Activated naive CD4-positive, alpha-beta T cell treated with Interleukin-2 at 50 U/mL for 16 hours (primary cell): ENCODE measurements at places on chromosomes 16 and 17.

GRCh38 chr17:35747540-35748017 is 5.5 kb downstream of the GAS2L2 start:
- peak; percentile 80 for DNase-seq

DNA sequence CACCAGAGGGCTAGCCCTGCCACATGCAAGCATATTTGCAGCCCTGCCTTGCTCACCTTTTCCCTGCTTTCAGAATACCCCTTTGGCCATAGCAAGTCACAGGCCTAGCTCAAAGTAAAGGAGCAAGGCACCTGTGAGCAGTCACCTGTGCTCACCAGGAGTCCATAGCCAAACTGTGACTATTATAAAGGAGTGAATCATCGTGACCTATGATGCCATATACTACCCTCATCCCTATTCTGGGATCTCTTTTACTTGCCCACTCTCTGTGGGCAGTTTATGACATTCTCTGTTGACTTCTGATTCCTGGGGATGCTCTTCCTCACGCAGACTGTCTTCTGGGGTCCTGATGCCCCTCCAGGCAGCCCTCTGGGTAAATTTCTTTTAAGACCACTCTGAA is 200.5 kb upstream of the NLRP1 start:
- DNase-seq, result no peak

DNA sequence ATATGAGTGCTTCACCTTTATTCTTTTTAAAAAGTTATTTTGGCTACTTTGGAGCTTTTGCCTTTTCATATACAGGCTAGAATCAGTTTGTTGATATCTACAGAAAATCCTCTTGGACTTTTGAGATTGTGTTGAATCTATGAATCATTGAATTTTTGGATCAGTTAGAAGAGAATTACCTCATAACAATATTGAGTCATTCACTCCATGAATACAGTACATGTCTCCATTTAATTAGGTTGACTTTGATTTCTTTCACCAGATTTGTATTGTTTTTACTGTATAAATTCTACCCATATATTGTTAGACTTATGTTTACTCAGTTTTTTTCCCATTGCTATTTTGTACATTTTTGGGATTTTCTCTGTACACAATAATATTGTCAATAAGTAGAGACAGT is 54.4 kb downstream of the TAOK1 start:
- no peak for DNase-seq

GRCh38 chr16:70662991-70663523 is 16.7 kb downstream of the IL34 start:
- no peak for DNase-seq

- DNase-seq, result no peak
Measured at GRCh38 chr17:5133311-5133710, 17.5 kb downstream of the USP6 start.

GRCh38 chr17:82021107-82021899 is 1.4 kb downstream of the CENPX start:
- DNase-seq, result peak; percentile 59

GRCh38 chr17:67056746-67057490 is 12.6 kb downstream of the CACNG1 start:
- no peak for DNase-seq

DNA sequence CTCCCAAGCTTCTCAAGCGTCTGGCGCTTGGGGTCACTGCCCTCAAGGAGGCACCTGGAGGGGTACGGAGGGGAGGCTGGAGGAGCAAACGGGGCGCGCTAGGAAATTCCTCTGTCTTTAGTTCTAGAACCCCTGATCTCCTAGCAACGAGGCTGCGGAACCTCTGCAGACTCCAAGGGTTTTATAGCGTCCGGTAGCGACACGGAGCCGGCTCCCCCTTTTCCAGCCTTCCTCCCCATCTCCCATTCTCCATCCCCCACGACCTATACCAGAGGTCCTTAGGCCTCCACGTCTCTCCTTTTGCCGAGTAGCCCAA is 601 bp upstream of the CDIPT start:
- DNase-seq, result no peak

- DNase-seq, result no peak
Measured at GRCh38 chr17:82492643-82493225, 26.8 kb upstream of the FOXK2 start.

DNA sequence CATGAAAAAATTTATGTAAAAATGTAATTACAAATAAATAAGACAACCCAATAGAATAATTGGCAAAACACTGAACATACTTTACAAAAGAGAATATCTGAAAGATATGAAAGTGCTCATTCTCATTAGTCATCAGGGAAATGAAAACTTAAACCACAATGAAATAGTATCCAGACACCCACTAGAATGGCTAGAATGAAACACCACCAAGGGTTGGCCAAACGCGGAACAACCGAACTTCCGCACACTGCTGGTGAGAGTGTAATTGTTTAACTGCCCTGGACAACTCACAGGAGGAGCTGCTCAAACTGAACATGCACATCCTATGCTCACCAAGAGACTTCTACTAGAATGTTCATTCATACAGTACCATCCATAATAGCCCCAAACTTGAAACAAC is 5.8 kb upstream of the ZDHHC7 start:
- peak; percentile 39 for DNase-seq
